Vagina (tissue), 2 donors: ENCODE measurements at places on chromosomes 6 and 20.

DNA sequence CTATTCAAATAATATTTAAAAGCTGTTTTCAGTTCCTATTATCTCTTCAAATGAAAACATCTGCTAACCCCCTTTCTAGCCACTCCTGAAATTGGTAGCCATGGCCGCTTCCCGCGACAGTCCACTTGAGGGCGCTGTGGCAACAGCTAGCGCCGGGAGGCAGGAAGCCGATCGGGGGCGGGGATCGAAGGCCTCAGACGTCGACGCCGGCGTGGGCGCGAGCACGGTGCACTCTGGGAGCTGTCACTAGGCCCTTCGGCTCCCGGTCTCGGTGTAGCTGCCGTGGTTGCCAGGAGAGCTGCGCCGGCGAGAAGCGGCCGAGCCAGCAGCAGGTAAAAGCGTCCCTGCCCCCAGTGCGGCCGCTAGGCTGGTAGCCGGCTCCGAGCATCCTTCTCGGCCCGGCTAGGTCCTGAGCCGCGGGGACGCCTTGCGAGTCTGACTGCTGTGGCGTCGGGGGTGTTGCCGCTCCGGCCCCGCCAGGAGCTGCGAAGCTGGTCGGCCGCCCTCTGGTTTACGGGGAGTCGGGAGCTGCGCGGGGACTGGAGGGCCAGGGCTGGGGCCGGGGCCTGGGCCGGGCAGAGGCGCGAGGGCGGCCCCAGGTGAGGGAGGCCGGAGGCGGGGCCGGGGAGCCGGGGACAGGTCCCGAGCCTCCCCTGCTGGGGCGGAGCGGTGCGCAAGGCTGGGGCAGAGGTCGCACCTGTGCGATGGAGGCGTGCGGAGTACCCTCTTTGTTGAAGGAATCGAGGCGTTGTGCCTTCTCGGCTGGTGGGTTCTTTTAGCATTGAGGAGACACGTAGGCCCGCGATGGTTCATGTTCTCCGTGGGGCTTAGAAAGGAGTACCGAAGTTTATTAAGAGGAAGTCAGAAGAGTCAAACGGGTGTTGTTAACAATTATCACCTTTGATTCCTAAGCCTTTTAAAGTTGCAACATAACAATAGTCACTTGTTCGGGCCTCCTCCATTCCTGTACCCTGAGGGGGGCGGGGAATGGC, at the start of gene DOP1A:
TSS of gene DOP1A (plus strand) at position 224 of the 992 bp plus-strand sequence. CDS start 29,307 bp downstream, outside the sequence.
- peak; percentile 91 for DNase-seq

DNA sequence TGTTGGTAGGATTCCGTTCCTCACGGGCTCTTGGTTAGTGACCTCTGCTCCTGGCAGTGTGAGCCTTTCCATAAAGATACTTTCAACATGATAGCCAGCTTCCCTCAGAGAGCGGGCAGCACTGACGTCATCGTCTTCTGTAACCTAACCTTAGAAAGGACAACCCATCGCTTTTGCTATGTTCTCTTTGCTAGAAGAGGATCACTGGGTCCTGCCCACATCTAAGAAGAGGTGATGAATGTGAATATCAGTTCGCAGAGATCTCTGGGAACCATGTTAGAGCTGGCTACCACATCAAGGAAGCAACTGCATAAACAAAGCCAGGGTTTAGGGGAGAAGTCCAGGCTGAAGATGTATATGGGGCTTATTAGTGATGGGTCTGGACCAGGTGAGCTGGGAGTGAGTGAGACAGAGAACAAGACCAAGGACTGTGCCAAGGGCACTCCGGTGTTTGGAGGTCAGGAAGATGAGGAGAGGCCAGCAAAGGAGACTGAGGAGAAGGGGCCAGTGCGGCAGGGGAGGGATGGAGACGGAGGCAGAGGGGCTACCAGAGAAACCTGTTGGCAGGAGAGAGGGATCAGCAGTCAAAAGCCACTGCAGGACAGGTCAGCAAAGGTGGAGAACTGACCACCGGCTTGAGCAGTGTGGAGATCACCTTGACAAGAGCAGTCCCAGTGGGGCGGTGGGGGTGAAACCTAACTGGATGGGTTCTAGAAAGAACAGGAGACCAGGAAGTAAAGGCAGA, 39.7 kb downstream of the PIM1 start:
- no peak for DNase-seq

- DNase-seq, result no peak
Observed at GRCh38 chr20:33070111-33071053, 9.1 kb upstream of the BPIFB4 start.

DNA sequence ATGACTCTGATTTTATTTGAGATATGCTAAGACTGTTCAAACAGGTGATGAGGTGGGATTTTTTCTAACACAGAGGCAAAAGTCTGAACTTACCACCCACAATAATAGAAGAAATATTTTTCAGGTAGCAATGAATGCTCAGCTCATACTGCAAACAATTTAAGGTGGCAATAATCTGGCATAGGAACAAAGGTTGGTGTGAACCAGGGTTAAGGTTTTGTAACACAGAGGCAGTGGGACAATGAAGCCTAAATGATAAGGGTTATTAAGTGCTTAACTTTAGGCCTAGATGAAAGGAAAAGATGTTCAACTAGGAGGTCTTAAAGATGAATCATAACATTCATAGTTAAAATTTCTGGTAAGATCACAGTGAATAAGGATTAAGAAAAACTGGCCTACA, 4.9 kb downstream of the ASCC3 start:
- DNase-seq, result no peak

DNA sequence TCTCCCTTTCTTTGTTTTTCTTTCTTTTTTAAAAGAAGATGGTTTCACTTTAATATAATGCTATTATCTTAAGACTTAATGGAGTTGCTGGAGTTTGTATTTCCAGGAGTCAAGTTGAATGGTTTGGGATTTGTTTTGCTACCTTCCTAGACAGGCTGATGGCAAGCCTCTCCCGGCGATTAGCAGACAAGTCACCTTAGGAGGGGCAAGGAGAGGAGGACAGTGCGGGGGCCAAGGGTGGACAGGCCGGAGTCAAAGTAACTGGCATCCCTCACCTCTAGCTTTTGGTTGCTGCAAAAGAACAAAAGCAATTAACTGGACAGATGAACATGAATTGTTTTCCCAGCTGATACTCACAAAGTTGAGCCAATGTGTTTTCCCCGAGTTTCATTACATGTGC, 57.1 kb downstream of the GMPR start:
- no peak for DNase-seq

DNA sequence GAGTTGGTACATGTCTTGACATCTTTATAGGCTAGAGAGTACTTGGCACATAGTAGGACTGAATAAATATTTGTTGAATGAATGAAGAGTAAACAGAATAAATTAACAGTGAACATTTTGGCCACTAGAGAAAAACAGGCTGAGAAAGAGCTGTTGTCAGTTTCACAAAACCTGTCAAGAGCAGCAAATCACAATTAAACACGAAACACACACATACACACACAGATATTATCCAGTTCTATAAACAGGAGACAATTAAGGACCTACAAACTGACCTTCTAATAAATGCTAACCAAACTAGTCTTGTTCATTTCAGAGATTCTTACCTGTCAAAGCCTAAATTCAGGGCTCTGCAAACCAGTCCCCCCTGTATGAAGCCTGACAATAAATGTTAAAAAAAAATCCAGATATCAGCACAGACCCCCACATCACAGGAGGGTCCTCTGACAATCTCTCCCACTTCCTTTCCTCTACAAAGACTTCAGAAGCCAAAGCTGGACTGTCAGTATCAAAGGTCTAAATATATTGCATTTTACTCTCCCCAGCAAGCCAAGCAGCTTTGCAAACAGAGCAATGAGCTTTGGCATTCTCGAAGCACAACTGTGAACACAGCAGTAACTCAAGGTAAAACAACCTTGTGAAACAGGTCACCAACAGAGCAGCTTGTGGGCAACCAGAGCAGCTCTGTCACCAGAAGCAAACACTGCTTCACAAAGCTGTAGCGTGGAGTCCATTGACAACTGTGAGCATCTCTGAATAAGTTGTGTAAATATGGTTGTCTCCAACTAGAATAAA, 229.9 kb downstream of the TBXT start:
- DNase-seq, result peak; percentile 25

- no peak for DNase-seq
Observed at GRCh38 chr6:107485157-107485556, 4.8 kb upstream of the SOBP start.

DNA sequence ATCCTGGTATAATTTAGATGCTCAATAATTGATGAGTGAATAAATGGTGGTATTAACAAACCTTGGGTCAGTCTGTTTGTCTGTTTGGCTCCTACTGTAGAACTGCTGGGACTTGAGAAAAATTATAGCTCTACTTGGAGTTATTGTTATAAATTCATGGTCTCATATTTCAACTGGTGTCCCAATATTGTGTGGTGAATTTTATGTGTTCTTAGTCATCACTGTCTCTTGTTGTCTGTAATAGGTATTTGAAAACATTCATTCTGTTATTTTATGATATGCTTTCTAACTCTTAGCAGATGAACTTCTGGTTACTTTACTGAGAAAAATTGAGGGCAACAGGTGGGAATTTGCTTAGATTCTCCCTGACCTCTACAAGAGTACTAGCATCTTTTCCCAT, 221.4 kb downstream of the CDKAL1 start:
- DNase-seq, result no peak

DNA sequence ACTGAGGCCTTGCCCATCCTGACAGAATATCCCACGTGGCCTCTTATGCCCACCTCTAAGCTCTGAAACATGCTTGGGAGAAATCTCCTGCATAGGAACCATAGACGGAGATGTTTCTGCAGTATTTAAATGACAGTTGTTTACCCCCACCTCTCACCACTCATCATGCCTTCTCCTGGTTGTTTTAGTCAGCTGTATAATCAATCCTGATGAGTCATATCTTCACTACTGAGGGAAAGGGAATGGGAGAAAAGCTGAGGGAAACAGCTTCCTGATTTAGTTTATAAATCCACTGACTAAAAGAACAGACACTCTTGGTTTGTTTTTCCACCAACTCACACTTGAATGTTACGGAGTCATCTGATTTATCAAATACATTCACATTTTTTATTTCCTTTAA, 113.2 kb upstream of the TENT5A start:
- DNase-seq, result no peak

DNA sequence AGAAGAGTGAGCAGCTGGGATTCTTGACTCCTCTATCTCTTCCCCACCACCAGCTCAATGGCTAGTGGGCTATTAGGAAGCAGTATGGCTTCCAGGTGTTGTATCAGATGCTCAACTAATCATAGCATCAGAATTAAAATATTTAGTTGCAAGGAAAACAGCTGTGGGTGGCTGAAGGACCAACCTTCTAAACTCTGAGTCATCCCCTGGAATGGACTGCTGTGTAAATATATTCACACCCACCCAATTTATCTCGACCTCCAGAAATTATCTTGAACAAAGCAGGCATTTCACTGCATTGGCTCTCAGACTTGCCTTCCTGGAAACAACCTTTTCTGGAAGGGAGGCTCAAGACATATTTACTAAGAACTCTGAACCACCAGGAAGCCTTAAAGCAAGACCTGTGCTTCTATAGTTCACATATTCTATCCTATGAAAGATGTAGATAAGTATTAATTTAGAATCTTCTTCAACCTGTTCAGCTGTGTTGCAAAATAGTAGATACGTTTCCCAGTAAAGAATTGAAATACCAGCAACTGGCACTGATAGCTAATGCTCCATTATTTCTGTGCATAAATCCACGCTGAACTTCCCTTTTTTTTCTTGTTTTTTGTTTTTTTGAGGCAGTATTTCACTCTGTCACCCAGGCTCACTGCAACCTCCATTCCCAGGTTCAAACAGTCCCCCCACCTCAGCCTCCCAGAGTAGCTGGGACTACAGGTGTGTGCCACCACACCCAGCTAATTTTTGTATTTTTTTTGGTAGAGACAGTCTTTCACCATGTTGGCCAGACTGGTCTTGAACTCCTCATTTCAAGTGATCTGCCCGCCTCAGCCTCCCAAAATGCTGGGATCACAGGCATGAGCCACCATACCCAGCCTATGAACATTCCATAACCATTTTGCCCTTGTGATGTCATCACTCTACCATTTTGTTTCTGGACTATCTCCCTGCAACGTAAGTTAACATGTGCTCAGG, 56.9 kb upstream of the CD2AP start:
- no peak for DNase-seq

- DNase-seq, result no peak
Observed at GRCh38 chr20:22791877-22792525, 207.6 kb upstream of the FOXA2 start.

DNA sequence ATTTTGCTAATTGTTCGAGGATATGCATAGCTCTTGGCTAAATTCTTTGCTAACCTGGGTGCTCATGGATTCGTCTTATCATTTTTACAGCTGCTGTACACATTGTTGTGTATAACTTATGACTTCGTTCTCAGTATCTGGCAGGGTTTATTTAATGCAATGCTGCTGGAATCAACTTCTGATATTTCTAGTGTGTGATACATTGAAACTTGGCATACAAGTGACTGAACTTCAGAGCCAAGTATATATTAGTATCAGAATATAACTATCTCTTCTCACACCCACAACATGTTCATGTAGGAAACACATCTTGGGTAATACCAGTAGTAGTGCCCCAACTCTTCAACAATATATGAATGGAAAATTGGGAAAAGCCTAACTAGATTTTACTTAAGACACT, 764.2 kb downstream of the TENT5A start:
- no peak for DNase-seq

GRCh38 chr6:22809370-22809769, 240.0 kb downstream of the HDGFL1 start:
- no peak for DNase-seq

- no peak for DNase-seq
Observed at GRCh38 chr6:1574083-1574761, 35.5 kb upstream of the FOXC1 start.

DNA sequence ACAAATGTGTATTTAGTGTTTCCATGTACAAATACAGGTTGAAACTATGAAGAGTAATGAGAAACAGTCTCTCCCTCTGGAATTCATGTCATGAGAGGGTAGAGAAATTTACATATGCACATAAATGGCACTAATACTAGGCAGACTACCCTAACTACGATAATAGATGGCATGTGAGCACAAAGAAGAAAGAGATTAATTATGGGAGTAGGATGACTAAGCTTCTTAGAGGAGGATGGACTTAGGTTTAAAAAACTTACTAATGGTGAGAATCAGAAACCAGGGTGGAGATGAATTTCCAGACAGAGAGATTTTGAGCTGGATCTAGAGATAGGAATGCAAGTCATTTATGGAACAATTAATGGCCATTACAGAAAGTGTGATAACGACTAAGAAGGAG, 225.3 kb upstream of the HTR1E start:
- no peak for DNase-seq

DNA sequence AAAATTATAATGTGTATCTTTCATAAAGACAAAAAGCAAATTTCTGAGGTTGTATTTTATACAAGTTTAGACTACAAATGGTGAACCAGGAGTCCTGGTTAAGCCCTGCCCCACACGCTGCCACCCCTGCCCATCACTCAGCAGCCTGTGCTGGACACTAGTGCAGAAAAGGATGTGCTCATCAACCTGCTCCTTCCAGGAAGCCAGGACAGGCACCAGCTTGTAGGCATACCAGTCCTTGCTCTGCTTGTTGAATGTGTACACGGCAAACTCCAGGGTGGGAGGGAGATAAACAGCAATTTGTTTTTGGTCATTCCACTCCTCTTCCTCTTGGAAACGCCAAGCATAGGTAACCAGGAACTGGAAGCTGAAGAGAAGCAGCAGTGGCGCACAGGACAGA, 18.1 kb downstream of the CST9L start:
- no peak for DNase-seq
